CD4-positive, alpha-beta T cell treated with Interleukin-17A for 1 hour (primary cell): ENCODE measurements at places on chromosomes 6 and 20.

GRCh38 chr6:167501831-167502385 is 177.0 kb downstream of the TTLL2 start:
- DNase-seq = no peak

- DNase-seq = no peak
Measured at GRCh38 chr20:19122395-19122794, 90.0 kb upstream of the SLC24A3 start.

DNA sequence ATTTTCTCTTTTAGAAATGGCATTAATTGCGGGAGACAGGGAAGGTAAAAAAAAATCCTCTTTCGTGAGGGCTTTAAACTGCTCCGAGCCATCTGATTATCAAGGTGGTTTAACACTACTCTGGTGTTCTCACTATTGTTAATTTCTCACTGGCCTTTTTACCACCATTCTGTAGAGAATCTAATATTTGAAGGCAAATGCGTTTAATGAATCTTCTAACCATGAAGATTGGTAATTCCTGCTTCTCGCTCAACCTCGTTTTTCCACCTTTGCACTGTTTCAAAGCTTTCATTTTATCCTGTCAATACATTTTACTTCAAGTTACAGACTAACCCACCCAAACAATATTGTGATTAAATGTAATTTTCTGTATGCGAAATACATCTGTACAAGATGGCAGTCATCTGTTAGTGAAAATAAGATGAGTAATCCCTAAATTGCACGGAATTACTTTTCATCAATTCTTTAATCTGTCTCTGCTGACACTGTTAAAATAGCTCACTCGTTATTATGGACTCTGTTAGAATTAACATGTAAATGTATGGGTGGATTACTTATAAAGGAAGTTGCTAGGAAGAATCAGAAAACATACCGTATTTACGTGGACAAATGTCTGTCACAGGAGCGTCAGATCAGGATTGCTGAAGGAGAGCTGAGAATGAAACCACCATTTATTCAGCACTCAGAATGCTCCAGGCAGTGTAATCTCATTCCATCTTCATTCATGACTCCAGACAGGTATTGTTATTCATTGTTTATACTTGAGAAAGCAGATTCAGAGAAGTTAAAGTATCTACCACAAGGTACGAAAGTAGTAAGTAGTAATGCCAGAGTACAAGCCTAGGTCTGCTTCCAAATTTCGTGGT is 1.1 kb upstream of the LCA5 start:
- DNase-seq = no peak

- DNase-seq = no peak
Measured at GRCh38 chr6:153045271-153045670, 42.8 kb upstream of the MTRF1L start.

GRCh38 chr6:112839525-112839961 is 492.4 kb downstream of the RFPL4B start:
- DNase-seq = no peak

DNA sequence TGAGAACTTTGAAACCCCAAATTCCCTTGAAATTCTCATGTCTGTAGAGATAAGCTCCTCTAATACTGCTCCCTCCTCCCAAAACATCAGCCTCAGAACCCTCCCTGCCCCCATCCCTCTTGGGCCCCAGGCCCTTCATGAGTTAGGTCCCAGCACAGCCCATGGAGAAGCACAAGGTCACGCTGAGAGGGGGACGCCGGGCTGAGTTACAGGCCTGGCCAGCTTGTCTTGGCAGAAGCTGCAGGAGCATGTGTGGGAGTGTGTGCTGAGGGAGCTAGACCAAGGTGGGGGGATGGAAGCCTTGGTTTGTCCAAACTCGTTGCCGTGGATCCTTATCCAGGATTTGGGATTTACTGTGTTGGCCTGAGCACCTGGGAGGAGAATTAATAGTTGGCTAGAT is 8.5 kb upstream of the PTCRA start:
- DNase-seq = no peak

GRCh38 chr6:16730738-16731477 is 30.4 kb downstream of the ATXN1 start:
- DNase-seq = peak; percentile 53

GRCh38 chr20:20024942-20025341 is 7.8 kb downstream of the NAA20 start:
- DNase-seq = no peak
